ENCODE measurements at places on chromosomes 13 and 19.

GRCh38 chr19:4454747-4455718, 2.6 kb downstream of the UBXN6 start:
- no peak for DNase-seq

GRCh38 chr13:30808600-30808999, 73.3 kb downstream of the ALOX5AP start:
- no peak for DNase-seq

DNA sequence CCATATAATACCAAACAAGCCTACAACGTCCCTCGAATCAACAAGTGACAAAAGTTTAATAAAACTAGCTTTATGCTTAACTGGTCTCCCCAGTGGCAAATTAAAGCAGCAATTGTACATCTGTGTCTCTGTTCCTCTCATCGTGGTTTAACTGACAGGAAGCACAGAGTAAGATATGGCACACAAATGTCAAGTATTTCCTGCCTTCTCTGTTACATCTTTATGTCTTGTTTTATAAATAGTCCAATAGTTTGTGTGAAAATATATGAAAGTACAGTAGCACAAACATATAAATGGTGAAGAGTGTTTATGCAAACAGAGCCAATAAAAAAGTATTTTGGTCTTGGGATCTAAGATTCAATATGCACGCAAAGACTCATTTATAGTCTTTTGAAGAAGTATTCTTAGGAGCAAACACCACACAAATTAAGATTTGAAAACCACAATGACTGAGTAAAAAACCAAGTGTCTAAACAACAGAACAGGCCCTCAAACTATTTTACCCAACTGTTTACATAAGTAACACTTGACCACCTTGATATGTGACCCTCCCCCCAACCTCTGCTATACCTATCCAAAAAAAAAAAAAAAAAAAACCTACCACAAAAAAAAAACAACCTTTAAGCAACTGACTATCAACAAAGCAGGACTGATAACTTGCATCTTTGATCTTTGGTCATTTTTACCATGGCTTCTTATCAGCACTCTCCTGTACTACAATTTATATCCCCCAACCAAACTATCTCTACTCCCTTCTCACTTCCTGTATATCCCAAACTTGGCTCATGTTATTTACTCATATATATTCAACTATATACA, 14.0 kb downstream of the ELF1 start:
- no peak for DNase-seq

- peak; percentile 40 for DNase-seq
Observed at GRCh38 chr19:33815380-33816340, 19.0 kb downstream of the KCTD15 start.

- peak; percentile 65 for DNase-seq
Observed at GRCh38 chr19:8575467-8575997, 1.7 kb downstream of the MYO1F start.
